Activated T-cell treated with anti-CD3 and anti-CD28 coated beads for 48 hours (primary cell): ENCODE measurements at places on chromosomes 3 and 15.

DNA sequence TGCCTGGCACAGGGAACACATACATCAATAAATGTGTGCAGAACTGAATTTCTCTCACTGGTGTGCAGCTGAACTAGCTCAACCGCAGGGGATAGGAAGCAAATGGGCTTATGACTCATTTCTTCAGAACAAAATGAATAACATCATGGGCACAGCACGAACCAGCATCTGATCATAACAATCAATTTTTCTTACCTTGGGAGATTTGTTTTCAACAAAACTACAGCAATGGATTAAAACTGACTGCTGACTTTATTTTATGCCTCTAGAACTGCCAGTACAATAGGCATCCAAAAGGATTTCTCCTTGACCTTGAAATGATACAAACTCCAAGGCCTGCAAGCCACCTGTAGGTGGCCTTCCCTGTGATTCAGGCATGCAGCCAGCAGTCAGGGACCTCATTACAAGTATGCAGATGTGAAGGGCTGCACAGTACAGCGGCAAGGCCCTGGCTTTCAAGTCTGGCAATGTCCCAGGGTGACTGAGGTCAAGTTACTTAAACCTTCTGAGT is 26.1 kb downstream of the TAMM41 start:
- DNase-seq, result peak; percentile 26

- no peak for DNase-seq
Measured at GRCh38 chr15:50687302-50687902, 805 bp upstream of the TRPM7 start.

DNA sequence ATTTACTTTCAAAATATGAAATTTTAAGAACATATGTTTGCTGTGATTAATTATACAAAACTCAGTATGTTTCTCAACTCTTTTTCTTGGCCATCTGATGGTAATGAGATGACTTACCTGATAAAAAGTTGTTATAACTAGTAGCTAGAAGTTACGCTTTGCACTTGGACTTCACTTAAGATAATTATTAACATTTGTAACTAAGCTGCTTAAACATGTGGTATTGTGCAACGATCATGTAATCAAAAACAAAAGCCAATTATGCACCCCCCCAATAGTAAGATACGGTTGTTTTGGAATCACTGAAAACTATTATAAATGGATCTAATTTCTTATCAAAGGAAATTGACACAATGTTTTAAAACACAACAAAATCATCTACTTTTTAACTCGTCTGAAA is 342.9 kb downstream of the CNTN3 start:
- no peak for DNase-seq

DNA sequence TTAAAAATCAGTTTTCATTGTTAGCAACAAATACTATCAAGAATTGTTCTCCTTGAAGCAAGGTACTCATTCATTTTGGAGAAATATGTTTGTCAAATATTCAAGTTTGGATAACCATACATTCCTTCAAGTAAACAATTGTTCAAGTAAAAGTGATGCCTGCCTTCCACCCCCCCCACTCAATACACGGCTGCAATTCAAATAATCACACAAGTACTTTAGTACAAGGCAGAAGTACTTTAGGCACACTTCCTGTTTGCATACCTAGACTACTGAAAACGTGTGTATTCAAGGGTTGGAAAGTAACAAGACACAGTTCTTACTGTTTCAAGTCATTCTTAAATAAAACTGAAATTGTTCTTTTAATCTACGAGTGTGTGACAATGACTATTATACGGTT is 45.4 kb downstream of the TJP1 start:
- DNase-seq, result no peak
